ENCODE measurements at places on chromosomes 16 and 17.

GRCh38 chr17:40097087-40097486 is 3.3 kb downstream of the NR1D1 start:
- DNase-seq: no peak

GRCh38 chr16:77744141-77744540 is 21.8 kb downstream of the NUDT7 start:
- no peak for DNase-seq

DNA sequence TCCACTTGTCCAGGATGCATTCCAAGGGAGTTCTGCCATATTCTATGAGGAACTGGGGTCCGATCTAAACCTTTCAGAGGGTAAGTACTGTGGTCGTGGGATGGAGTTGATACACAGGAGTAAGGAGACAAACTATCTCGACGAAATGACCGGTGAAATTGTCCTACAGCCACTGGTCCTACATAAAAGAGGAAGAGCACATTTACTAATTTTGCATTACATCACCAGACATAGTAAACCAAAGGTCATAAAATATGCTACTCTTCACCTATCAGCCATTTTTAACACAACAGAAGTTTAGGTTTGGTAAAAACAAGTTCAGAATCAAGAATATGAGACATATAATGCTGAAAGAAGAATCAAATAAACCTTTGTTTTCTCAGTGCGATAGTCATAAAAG is 8.1 kb downstream of the HSF5 start:
- no peak for DNase-seq

DNA sequence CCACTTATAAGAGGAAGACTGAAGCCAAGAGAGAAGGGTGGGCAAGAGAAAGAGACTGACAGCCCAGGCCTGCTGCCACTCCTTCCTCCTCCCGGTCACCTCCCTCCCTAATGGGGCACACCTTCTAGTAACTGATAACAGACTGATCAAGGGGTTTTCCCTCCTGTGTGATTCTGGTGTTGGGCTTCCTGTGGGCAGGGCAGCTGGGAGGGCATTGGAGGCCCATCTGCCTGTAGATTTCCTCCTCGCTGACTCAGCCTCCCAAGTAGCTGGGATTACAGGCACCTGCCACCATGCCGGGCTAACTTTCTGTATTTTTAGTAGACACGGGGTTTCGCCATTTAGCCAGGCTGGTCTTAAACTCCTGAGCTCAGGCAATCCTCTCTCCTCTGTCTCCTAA is 16.2 kb downstream of the CA4 start:
- DNase-seq: no peak

DNA sequence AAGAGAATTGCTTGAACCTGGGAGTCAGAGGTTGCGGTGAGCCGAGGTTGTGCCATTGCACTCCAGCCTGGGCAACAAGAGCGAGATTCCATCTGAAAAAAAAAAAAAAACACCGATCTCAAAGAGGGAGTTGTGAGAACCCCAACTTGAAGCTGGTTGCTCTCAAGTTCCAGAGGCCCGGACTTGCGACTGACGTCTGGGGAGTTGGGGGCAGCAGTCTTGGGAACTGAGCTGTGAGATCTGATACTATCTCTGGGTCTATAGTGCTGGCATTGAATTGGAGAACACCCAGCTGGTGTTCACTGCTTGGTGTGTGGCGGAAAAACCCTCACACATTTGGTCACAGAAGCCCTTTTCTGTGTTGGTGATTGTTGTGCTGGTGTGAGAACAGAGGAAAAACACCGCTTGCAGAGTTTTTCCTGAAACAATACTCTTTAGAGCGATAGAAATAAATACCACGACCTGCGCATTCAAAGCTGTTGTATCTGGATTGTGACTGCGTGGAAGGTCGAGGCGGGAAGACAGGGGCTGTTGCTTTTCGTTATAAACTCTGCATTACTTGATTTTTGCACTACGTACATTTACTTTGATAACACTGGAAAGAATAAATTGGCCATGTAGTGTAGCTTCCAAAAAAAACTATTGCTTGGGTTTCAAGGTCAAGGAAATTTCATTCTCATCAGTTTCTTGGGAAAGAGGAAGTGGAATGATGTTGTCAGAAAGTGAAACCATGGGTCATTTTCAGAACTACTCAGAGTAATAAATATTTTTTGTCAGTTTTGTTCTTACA is 8.8 kb downstream of the SCIMP start:
- DNase-seq: no peak

- no peak for DNase-seq
Observed at GRCh38 chr16:85570213-85570734, 42.8 kb upstream of the GSE1 start.

Data from SIG-M5 (cell line).